Suppressor macrophage treated with lipopolysaccharide for 4 hours (primary cell): ENCODE measurements at places on chromosomes 3 and 15.

- DNase-seq: peak; percentile 92
These were observed 1.3 kb upstream of the MEF2A start for GRCh38 chr15:99564221-99565048.

- DNase-seq: no peak
These were observed 236.9 kb downstream of the DTWD1 start for GRCh38 chr15:49857496-49858475.

DNA sequence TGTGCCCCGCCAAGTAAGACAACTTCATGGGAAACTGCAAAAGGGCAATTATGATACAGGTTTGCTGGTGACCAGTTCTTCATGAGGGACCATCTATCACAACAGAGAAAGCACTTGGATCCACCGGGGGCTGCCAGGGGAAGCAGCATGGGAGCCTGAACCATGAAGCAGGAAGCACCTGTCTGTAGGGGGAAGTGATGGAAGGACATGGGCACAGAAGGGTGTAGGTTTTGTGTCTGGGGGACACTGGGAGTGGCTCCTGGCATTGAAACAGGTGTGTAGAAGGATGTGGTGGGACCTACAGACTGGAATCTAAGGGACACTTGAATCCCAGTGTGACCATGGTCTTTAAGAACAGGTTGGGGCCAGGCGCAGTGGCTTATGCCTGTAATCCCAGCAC, 22.6 kb downstream of the MKRN2 start:
- no peak for DNase-seq

DNA sequence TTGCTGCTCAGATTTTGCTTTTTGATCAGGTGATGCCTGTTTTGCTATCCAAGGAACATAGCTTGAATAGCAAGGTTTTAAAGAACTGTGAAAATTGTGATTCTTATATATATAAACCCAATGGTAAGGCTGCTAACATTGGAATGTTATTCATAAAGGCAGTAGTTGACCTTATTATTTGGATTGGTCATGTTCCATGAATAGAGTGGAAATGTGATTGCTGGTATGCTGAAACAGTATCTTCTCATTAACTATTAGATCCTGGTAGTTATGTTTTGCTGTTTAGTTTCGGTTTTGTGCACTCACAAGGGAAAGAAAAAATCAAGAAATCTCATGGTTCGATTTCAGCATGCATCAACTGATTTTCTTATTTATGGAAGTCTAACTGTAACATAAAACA, 78.7 kb upstream of the NPHP3 start:
- no peak for DNase-seq

DNA sequence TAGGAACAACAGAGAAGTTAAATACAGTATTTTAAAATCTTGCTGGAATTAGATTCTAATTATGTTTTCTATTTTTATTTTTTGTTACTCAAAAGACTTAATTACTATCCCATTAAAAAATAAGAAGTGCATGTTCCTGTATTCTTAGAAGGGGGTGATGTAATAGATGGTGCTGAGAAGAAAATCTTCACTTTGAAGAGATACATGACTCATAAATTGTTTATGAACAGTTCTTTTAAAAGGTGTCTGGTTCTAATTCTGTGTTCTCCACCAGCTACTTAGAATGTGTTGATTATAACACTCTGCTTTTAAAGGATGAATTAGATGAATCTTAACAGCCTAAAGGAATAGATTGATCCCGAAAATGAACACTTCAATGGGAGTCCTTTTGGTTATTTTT, 8.2 kb downstream of the RCN2 start:
- no peak for DNase-seq

DNA sequence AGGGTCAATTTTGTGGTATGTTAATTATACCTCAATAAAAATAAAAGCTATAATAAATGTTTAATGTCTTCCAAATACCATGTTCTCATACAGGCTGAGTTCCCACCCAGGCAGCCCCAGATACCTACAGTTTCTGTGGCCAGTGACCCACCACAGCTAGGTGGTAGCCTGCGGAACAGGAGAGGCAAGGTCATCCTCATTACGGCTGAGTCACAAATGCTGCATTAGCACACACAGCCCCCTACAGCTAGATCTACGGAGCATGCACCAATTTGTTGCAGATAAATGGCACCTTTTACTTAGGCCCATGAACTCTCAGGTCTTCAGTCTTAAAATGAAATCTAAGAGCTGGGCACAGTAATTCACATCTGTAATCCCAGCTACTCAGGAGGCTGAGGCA, 5.1 kb downstream of the SPATA12 start:
- DNase-seq: no peak

DNA sequence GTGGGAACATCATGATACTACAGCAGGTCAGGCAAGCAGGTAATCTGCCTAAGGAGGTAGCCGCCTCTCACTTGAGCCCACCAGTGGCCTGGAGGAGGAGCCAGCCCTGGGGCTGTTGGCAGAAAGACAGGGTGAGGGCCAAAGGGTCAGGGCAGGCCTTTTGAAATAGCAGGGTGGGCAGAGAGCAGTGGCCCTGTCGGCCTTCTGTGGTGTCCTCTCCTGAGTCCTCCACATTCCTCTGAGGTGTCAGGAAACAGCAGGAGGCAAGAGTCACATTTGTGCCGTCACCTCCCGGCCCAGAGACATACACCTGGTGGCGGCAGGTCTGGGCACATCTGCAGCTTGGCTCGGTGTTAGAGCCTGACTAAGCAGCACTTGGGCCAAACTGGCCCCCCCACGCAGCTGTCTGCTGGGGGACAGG, 3.9 kb upstream of the BNC1 start:
- no peak for DNase-seq

DNA sequence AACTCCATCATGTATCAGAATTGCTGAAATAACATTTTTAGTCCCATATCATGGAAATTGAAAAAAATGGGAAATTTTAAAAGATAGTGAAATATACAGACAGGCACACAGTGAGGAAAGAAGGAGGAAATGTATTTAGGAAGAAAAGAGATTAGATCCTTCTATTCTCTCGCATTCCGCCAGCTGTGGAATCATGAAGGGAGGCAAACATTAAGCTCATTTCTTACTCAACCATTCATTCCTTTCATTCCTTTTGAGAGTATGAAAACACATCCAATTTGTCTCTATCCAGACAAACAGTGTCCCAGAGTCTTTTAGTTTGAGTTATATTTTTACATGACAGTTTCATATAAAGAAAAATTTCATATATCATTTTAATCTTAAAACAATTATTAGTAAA, 52.5 kb upstream of the KCNMB2 start:
- DNase-seq: no peak

DNA sequence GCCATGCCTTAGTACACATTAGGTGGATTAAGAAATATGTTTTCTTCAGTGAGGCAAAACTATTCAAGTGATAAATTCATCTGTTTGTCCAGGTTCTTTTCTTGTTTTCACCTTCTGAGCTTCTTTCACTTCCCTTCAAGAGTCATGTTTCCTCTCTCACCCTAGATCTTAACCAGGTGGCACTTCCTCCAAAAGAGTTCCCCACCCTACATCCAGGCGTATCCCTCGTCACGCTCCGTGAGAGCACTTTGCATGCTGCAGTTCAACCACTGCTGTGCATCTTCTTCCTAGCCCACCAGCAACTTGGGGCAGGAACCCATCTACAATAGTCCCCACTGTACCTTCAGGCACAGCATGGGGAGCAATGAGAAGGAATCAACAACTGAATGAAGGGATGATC, 28.9 kb downstream of the OSBPL10 start:
- no peak for DNase-seq

DNA sequence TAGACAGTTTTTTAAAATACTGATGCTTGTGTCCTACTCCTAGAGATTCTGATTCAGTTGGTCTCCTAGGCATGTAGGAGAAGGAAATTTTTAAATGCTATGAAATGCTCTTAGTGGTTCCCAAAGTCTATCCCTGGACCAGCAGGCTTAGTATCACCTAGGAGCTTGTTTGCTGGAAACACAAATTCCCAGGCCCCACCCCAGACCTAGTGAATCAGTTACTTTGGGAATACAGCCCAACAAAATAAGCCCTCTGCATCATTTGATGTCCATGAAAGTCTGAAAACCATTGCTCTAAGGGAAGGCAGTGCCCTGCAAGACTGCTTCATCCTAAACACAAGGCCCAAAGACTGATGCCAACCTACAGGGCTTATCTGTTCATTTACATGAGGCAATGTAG, 36.3 kb downstream of the CCNL1 start:
- no peak for DNase-seq

- DNase-seq: no peak
These were observed 143.4 kb upstream of the HES1 start for GRCh38 chr3:193992425-193993037.

DNA sequence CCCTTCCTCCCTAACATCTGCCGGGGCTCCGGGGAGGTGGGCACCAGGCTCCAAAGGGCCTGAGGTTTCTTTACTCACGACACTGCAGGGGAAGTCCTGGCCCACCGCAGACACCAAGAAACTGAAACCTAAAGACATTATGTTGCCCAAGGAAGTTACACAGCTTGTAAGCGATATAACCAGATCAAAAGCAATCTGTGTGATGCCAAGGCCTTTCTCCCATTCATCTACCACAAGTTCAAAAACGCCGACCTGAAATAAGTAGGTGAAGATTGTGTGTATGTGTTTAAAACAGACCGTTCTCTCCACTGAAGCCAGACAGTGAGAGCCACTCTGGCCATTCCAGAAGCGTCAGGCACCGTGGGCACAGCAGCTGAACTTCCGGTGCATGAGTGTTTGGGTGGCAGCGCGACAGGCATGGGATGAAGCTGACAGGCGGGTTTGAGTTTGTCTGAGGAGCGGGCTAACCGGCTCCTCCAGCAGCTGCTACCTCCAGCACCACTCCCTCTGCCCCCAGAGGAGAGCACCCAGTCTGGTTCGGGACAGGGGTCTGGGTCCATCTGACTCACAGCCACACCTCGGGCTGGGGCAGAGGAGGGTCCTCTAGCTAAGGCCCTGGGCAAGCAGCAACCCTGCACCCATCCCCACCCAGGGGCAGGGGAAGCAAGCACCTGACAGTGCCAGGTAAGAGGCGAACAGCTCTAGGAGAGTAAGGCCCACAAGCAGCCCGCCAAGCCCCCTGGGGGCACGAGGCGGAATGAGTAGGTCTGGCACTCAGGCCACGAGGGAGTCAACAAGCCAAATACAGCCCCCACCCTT, 1.3 kb downstream of the TNK2 start:
- DNase-seq: peak; percentile 90

DNA sequence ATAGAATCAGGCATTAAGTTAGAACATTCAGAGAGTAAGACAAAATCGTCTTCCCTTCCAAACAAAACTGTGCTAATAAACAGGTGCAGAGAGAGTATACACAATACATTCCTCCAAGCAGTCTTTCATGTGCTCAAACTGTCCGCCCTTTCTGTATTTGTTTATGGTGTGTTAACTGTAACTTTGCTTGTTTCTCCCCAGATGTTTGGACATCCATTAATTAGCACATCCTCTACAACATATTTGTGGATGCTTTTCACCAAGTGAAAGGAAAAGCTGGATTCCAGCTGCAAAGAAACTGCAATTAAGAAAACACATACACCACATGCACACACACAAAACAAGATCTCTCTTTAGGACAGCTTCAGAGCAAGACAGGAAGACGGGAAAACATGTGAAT, 912.6 kb downstream of the NTRK3 start:
- DNase-seq: no peak

DNA sequence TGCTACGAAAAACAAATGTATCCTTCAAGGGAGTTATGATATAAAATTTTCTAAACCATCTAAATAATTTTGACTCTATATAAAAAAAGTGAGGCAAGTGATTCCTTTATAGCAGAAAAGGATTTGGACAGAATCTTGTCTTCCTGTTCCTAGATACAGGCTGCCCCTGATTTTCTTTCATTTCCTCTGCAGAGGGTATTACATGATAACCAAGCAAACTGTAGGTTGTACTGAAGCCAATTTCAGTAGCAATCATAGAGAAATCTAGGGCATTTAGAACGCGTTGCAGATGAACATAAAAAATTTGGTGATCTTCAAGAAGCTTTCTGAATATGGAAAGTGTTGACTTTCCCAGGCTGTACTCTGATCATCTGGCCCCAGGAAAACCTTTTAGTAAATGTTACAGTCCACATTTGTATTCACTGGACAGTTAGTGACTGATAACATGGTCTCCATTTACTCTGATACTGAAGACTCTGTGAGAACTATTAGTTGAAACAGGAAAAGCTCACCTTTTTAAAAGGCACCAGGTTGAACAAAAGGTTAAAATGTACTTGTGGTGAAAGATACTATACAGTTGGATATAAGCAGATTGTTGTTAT, 9.1 kb upstream of the UTS2B start:
- DNase-seq: peak; percentile 34

- DNase-seq: no peak
These were observed 66.3 kb upstream of the POLG start for GRCh38 chr15:89400782-89401545.

DNA sequence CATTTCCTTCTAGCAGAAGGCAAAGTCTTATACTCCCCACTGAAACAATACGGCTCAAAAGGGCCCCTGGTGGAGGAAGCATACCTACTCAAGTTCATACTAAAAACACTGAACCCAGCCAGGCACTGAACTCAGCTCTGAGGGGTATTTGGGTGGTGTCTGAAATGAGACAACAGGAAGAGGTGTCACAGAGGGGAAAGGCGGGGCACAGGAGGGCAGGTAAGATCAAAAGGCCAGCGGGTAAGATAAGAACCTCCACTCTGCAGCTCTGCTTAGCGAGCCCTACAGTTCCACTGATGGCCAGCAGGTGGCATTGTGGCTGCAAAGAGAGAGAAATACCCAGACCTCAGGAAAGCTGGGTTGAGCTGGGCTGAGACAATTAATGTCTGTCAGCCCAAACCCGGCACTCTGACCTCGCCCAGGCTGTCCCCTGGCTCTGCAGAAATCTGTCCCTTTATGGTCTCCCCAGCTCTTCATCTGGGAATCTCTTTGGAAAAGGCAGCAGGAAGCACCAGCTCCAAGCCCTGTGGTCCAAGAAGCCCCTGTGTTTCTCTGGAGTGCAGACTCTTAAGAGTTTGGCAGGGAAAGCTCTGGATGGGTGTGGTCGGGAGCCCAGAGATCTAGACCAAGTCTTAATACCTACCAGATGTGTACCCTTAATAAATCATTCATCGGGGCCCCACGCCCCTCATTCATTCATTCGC, 8.4 kb downstream of the MFGE8 start:
- DNase-seq: peak; percentile 84

DNA sequence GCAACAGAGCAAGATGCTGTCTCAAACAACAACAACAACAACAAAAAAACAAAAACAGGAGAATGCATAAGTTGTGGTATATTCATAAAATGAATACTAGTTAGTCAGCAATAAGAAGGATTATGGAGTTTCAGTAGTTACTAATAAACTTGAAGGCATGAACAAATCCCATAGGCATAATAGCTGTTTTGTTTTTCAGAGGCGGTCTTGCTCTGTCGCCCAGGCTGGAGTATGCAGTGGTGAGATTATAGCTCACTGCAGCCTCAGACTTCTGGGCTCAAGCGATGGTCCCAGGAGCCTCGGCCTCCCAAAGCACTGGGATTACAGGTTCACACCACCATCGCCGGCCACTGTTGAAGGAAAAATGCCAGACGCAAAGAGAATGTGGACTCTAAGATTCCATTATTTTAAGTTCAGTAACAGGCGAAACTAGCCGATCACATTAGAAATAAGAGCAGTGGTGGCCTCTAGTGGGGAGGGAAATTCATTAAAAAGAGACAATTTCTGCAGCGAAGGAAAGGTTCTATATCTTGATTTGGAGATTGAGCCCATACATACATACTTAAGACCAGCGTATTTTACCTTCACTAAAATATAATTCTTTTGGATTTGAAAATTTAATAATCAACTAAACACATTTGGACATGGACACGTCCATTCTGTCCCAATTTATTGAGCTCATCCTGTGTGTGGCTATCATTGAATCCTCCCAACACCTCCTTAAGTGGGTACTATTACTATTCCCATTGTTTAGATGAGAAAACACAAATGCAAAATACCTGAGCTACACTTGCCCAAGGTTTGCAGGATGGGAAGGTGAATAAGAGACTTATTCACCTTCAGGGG, 27.4 kb upstream of the HDAC11 start:
- DNase-seq: peak; percentile 62

GRCh38 chr15:35746121-35746520, 200.2 kb upstream of the DPH6 start:
- peak; percentile 59 for DNase-seq
